Dorsolateral prefrontal cortex (tissue), 122 donors: ENCODE measurements at places on chromosomes 12 and 14.

DNA sequence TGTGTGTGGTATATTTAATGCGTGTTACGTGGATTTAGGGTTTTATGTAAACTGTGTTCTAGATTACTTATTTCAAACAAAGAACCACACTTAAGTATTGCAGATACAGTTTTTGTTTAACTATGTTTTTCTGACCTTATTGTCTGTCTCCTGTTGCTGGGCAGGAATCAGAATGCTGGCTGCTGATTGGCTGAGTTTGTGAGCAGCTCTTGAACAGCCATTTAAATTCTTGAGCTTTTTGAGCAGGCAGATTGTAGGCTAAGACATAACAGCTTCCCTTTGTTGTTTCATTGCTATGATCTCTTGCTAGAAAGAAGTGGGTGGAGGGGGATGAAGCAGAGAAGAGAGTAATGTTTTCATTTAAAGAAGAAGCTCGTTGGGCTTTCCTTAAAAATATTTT lies 52.2 kb downstream of the ATF7IP start:
- peak; percentile 58 for DNase-seq

DNA sequence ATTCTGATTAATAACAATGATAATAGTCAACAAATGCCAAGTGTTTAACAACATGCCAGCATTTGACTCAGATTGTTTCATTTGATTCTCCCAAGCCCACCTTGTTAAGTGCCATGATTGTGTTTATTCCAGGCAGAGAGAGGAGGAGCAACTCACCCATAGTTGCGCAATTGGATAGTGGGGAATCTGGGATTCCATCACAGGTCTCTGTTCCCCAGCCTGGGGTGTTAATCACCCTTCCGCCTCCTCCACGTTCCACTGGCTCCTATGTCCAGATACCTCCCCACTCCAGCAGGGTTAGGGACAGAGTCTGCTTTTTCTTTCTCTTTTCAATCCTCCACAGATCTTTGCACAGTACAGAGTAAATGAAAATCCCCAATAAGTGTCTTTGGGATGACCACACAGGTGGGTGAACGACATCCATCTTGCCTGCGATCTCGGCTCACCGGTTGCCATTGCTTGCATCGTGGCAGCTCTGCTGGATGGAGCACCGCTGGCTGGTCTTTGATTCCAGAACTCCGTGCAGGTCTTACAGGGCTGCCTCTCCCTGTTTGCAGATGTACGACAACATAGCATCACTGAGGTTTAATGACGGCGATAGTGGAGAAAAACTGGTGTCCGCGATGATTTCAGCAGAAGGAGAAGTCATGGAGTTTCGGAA lies 78.8 kb downstream of the DNAH10 start:
- DNase-seq, result no peak

- DNase-seq, result no peak
Measured at GRCh38 chr12:59182658-59183455, 262.6 kb upstream of the LRIG3 start.

- DNase-seq, result no peak
Measured at GRCh38 chr12:125531574-125531973, 466.3 kb downstream of the AACS start.

DNA sequence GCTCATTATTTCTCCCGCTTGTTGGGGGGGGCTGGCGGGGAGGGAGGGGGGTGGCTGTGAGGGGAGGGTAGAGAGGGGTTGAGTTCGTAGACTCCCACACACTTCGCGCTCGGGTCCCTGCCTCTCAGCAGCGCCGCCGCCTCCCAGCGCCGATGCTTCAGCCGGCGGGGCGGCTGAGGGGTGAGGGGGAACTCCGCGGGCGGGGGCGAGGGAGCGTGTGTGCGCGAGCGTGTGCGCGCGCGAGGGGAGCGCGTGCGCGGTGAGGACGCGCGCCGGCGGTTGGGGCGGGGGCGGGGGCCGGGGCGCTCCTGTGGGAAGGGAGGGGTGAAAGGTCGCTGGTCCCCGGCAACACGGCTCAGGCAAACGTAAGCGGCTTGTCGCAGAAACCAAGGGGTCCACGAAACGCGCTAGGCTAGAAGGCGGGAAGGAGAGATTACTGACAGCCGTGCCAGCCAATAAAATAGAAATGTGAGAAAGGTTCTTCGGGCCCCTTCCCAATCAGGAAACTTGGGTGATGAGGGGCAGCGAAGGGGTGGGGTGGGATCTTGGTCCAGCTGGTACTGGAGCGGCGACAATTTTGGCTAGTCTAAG lies 343 bp upstream of the NOVA1 start:
- peak; percentile 95 for DNase-seq

DNA sequence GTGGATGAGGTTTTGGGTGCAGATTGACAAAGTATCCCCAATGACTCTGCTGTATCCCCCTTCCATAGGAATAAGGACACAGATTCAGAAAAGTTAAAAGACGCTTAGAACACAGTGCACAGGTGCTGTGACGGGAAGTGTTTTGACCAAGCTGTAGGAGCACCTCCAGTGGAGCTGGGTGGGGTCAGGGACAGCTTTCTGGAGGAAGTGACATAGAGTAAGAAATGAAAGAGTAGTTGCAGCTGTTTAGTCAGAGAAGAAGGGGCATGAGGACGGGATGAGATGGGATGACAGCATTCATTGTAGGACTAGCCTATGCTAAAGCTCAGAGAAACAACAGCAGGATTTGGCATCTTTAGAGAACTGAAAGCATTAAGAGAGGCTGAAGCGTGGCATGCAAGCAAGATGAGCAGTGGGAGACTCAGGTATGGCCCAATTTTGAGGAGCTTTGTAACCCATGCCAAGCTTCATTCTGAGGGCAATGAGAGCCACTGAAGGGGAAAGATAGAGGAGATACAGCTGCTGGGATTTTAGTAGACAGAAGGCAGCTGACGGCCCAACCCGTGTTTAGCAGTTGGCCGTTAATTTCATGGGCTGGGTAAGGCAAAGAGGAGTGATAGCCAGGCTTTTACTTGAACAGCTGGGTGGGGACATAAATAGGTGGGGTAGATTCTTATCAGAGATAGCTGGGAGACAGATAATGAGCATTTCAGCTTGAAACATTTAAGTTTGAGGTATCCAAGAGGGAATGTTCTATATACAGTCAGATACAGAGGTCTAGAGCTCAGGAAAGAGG lies 131.8 kb upstream of the KRAS start:
- DNase-seq, result no peak

DNA sequence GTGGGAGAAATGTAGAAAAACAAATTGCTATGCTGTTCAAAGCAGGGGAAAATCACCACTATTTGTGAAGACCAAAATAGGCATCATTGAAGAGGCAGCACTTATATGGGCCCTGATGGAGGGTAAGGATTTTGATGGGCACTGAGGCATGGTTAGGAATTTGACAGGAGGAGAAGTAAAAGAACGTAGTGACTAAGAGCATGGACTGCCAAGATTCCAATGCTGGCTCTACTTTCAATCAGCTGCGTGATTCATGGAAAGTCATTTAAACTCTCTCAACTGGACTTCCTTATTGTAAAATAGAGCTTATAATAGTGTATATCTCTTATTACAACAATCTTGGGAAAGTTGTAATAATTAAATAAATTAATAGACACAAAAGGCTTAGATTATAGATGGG lies 267.7 kb upstream of the G2E3 start:
- no peak for DNase-seq

- DNase-seq, result no peak
Measured at GRCh38 chr12:112319395-112319794, 62.8 kb downstream of the HECTD4 start.

DNA sequence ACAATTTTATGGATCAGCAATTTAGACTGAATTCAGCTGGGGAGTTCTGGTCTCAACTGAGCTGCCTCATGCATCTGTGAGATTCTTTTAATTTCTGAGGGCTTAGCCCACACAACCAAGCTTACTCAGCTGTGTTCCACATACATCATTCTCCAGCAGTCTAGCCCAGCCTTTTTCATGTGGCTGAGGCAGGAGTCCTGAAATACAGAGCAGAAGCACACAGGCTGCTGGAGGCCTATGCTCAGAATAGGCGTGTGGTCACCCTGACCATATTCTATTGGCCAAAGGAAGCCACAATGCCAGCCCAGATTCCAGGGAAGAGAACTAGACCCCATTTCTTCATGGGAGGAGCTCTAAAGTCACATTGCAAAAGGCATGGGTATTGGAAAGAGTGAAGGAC lies 72.3 kb upstream of the DHRS4 start:
- no peak for DNase-seq

GRCh38 chr14:34833549-34834523 lies 41.3 kb downstream of the BAZ1A start:
- no peak for DNase-seq

DNA sequence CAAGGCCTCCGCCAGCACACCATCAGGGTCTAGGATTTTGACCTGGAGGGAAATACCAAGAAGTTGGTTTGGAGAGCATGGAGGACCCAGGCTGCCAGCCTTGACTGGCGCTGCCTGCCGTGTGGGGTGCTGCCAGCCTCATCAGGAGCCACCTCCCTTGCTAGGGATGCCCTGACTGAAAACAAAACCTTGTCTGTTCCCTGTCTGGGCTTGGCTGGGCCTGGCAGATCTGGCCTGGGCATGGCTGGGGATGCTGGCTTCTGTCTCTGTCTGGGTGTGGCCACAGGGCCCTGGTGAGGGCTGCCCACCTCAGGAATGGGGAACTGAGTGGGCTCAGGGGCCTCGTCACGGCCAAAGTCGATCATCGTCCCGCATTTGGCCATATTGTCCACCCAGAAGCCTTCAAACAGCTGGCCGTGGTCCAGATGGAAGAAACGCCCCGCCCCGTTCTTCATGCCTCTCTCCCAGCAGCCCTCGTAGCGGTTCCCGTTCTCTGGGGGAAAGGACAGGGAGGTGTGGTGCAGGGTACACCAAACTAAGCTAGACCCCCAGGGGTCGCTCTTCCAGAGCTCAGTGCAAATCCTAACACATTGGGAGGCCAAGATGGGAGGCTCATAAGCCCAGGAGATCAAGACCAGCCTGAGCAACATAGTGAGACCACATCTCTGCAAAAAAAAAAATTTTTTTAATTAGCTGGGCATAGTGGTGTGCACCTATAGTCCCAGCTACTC lies 16.5 kb downstream of the MORN3 start:
- DNase-seq, result no peak

GRCh38 chr14:21626491-21627230 lies 8.1 kb downstream of the OR10G2 start:
- DNase-seq, result no peak

GRCh38 chr14:99143126-99143525 lies 128.9 kb downstream of the BCL11B start:
- no peak for DNase-seq

DNA sequence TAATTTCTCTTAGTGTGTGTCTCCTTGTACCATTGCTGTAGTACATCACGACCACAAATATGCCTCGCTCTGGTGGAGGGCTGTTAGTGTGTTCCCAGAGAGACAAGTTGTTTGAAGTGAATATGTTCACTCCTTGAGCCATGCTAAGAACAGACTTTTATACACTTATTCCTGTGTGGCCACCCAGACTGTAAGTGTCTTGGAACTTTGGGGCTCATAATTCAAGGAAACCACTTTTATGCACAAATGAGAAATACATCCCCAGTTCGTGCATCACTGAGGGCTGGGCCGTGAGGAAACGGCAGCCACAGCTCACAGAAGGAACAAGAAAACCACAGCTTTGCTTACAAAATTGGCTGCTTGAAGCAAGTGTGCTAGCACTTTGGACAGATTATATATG lies 362.2 kb upstream of the DDHD1 start:
- no peak for DNase-seq

DNA sequence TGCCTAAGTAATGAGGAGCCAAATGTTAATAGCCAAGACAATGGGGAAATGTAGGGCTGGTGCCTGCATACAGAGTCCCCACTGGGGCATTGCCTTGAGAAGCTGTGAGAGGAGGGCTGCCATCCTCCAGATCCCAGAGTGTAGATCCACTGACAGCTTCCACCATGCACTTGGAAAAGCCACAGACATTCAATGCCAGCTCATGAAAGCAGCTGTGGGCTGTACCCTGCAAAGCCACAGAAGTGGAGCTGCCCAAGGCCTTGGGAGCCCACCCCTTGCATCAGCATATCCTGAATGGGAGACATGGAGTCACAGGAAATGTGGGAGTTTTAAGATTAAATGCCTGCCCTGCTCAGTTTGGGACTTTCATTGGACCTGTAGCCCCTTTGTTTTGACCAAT lies 244.7 kb downstream of the BTG1 start:
- DNase-seq, result no peak

DNA sequence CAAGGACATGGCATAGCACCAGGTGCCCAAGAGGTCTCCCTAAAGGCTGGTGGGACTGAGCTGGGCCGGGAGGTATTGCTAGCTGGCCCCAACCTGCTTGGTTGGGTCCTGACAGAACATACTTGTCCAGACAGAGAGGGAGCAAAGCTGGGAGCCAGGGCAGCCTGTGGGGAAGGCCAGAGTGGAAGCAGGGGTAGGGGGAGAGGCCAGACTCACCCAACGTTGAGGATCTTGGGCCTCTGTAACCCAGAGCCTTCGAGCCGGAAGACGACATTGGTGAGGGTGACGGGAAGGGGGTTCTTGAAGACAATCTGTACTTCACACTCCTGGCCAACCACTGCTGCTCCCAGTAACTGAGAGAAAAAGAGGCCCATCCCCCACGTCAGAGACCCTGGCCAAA lies 9.0 kb downstream of the TGM1 start:
- DNase-seq, result no peak

GRCh38 chr14:104966981-104967385 lies 11.2 kb downstream of the AHNAK2 start:
- no peak for DNase-seq

- DNase-seq, result no peak
Measured at GRCh38 chr14:59123975-59124374, 64.5 kb upstream of the DAAM1 start.

GRCh38 chr12:26705851-26706250 lies 127.1 kb downstream of the ITPR2 start:
- no peak for DNase-seq

GRCh38 chr12:93015871-93016751 lies 87.0 kb upstream of the EEA1 start:
- no peak for DNase-seq

GRCh38 chr12:108826101-108826806 lies 31.1 kb downstream of the SSH1 start:
- DNase-seq, result peak; percentile 68

- no peak for DNase-seq
Measured at GRCh38 chr12:118064608-118065007, 3.6 kb upstream of the WSB2 start.

- DNase-seq, result no peak
Measured at GRCh38 chr14:64467566-64467965, 2.3 kb downstream of the AKAP5 start.

DNA sequence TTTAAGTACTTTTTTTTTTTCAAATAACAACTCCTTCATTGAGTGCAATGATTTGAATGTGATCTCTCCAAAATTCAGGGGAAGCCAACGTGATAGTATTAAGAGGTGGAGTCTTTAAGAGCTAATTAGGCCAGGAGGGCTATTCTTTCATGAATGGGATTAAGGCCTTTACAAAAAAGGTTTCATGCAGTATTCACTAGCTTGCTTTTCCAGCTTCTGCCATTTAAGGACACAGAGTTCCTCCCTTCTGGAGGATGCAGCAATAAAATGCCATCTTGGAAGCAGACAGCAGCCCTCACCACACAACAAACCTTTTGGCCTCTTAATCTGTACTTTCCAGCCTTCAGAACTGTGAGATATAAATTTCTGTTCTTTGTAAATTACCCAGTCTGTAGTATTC lies 586.8 kb upstream of the LMO3 start:
- no peak for DNase-seq
